ENCODE measurements at places on chromosomes 1 and 21.

GRCh38 chr1:11746795-11747487 lies 11.0 kb downstream of the AGTRAP start:
- no peak for DNase-seq

GRCh38 chr1:77594366-77595112 lies 87.9 kb downstream of the ZZZ3 start:
- DNase-seq: no peak

- no peak for DNase-seq
These were observed 289.4 kb downstream of the ADGRL2 start for GRCh38 chr1:82090104-82090503.

- DNase-seq: no peak
These were observed 1.2 kb downstream of the CHRM3 start for GRCh38 chr1:239387304-239388158.

- DNase-seq: no peak
These were observed 90.3 kb upstream of the DUSP10 start for GRCh38 chr1:221832151-221832550.

- no peak for DNase-seq
These were observed 579.7 kb downstream of the PLA2G4A start for GRCh38 chr1:187408212-187409004.

GRCh38 chr21:17435565-17436543 lies 77.0 kb upstream of the CXADR start:
- DNase-seq: no peak

DNA sequence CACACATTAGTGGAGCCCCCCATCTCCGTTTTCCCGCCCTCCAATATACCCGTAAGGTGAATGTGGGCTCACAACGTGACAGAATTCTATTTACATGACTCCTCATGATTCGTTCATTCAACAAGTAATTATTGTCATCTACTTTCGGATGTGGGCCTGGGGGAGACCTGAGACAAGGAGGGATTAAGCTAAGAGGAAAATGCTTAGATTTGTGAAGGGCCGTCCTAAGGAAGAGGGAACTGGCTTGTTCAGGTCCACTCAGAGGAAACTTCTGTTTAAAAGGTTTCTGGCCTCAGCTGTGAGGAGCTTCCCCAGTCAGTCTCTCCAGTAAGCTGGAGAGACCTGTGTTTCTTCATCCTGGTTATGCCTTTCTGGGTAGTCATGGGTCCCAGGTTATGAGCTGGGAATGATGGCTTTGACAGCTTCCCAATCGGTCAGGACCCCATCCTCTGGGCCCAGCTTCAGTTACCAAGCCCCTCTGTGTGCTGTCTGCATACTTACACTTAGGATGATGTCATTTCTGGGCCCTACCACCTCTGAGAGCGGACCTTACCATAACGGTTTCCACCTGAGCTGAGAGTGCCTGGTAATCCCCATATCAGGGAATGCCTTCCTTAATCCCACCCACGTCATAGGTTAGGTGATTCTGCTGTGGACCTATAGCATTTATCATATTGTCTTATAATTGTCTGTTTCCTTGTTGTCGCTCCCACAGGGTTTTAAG lies 687 bp upstream of the ERI3 start:
- DNase-seq: no peak

GRCh38 chr1:220123889-220124288 lies 30.0 kb downstream of the IARS2 start:
- no peak for DNase-seq

- DNase-seq: no peak
These were observed 51.1 kb downstream of the PHC2 start for GRCh38 chr1:33379631-33380354.

DNA sequence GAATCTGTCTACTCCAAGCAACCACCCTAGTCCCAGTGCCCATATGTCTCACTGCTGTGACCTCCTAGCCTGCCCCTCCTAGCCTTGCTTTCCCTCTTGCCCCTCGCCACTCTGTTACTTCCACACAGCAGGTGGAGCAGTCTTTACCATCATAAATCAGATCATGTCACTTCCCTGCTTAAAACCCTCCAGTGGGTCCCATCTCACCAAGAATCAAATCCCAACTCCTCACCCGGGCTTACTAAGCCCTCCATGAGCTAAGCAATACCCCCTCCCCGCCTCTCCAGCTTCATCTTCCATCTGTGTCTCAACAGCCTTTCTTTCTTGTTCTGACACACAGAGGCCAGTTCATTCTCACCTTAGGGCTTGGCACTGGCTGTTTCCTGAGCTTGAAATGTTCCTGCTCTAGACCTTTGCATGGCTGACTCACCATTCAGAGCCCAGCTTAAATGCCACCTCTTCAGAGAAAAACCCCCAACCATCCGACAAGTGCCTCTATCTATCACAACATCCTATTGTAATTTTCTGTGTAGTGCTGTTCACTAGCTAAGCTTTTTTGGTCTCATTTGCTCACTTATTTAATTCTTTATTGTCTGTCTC lies 22.3 kb downstream of the KNCN start:
- DNase-seq: no peak

GRCh38 chr1:12541274-12542137 lies 76.5 kb downstream of the DHRS3 start:
- DNase-seq: no peak

GRCh38 chr1:215507119-215507518 lies 60.0 kb upstream of the KCTD3 start:
- no peak for DNase-seq

GRCh38 chr1:164983023-164983650 lies 373.4 kb downstream of the LMX1A start:
- DNase-seq: no peak

DNA sequence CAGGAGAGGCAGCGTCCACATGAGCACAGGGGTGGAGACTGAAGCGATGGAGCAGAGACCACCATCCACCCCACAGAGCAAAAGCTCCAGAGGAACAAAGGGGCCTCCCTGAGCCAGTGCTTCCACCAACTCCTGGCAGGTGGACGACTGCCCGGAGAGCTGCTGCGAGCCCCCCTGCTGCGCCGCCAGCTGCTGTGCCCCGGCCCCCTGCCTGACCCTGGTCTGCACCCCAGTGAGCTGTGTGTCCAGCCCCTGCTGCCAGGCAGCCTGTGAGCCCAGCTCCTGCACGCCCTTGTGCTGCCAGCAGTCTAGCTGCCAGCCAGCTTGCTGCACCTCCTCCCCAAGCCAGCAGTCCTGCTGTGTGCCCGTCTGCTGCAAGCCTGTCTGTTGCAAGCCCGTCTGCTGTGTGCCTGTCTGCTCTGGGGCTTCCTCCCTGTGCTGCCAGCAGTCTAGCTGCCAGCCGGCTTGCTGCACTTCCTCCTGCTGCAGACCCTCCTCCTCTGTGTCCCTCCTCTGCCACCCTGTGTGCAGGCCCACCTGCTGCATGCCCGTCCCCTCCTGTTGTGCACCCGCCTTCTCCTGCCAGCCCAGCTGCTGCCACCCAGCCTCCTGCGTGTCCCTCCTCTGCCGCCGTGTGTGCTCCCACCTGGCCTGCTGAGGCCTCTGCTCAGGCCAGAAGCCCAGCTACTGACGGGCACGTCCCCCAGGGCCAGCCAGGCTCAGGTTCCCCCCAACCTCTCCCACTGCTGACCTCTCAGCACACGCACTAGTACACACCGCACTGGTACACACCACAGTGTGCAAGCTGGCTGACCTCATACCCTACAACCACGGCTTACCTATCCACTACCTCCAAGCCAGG lies 5.4 kb downstream of the KRTAP10-12 start:
- DNase-seq: no peak

DNA sequence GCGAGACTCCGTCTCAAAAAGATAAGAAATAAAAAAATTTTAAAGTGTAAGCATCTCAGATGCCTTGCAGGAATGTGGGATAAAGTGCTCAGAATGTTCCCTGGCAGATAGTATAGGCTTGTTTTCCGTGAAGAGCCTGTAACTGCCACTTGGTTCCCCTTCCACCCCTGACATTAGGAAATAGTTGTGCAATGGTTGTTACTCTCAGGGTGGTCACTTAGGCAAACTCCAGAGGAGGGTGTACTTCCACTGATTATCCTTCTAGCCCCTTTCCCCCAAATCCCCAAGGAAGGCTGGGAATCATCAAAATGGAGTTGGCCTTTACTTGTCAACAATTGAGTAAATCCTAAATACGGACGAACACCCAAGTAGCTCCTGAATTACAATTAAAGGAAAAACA lies 10.4 kb downstream of the RPL11 start:
- no peak for DNase-seq

- no peak for DNase-seq
These were observed 899.7 kb downstream of the ADGRL2 start for GRCh38 chr1:82700476-82700875.

GRCh38 chr1:114094675-114095074 lies 59.0 kb downstream of the SYT6 start:
- no peak for DNase-seq

DNA sequence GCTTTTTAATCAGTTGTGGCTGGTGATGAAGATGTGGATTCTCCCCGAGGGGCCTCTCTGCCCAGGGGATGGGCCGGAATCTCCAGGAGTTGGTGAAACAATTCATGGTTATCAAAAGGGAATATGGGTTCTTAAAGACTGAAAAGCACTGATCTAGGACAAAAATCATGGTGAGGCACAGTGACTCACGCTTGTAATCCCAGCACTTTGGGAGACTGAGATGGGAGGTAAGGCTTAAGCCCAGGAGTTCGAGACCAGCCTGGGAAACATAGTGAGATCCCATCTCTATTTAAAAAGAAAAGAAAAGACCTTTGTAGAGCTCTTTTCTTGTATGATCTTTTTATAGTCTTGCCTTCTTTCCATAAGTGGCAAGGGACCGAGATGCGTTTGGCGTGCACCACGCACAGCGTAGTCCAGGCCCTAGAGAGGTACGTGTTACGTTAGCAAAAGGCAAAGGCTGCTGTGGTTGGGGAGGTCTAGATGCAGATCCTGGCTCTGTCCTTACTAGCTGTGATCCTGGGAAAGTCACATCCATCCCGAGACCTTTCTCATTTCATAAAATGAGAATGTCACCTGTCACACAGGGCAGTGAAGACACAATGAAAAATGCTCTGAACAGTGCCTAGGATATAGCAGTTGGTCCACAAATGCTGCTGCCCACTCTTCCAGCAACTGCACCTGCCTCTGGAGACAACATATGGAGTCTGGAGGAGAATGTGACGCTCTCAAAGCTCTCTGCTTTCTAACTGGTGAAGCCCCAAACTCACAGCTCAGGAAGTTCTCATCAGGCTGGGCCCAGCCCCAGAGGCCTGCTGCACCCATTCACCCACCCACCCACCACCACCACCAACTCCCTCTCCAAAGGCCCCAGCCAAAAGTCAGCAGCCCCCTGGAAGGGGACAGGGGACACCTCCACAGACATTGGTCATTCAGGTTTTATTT lies 54.8 kb downstream of the KIF21B start:
- no peak for DNase-seq

DNA sequence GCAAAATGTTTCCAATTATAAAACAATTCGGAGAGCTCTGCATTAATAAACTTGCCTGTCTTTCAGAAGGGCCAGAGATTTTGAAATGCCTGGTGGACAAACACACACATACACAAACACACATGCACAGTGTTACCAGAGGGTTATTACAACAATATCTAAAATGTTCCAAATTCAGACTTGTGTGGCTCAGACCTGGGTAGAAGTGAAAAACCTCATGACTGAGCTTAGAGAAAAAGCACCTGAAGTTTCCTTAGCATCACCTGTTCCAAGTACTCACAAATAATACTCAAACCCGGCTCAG lies 247.9 kb downstream of the FOXD2 start:
- DNase-seq: no peak

GRCh38 chr1:233216009-233216408 lies 79.5 kb downstream of the PCNX2 start:
- no peak for DNase-seq

- peak; percentile 90 for DNase-seq
These were observed 34.6 kb downstream of the TGFBR3 start for GRCh38 chr1:91851130-91852010.

GRCh38 chr1:20355828-20356735 lies 65.4 kb downstream of the VWA5B1 start:
- no peak for DNase-seq

- no peak for DNase-seq
These were observed 61.1 kb upstream of the GNG4 start for GRCh38 chr1:235710687-235711086.

GRCh38 chr1:8764293-8764937 lies 53.0 kb downstream of the RERE start:
- no peak for DNase-seq

DNA sequence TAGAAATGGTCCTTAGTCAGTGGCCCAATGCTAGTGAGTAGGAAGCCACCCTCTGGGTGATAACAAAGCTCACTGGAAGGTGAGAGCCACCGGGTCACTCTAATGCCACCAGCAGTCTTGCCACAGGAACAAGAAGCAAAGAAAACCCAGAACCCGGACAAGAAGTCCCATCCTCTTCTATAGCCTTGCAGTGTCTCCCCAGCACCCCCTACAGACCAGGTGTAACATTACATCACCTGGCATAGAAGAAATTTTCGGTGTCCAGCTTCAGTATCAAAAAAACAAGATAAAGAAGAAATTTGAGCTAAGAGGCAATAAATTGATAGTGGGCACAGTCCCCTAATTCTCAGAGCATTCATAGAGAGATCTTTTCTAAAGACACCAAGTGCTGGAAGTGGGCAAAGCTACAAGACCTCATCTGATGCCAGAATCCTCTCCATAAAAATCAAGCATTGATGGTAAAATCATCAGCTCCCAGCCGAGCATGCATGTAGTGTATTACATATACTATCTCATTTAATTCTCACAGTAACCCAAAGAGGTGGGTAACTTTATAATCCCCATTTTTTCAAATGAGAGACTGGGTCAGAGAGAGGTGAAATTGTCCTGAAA lies 491.0 kb downstream of the MATN1 start:
- no peak for DNase-seq

- no peak for DNase-seq
These were observed 229.8 kb downstream of the CAMTA1 start for GRCh38 chr1:7015022-7015421.

DNA sequence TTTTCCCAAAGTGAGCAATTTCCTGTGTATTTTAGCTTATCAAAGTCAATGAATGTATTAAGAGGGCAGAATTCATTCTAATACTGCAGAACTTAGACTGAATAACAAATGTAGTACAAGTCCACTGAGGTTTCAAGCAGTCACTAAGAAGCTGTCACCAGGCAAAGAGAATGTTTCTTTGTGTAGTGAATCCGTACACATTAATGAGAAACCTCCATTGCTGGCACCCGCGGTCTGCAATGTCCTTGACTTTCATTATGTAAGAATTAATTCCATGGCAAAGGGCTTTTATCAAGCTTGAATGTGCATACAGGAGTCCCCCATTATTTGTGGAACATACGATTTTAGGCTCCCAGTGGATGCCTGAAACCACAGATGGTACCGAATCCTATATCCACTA lies 719.5 kb upstream of the TMPRSS15 start:
- no peak for DNase-seq

GRCh38 chr1:104733866-104734265 lies 984.2 kb downstream of the AMY1C start:
- no peak for DNase-seq

DNA sequence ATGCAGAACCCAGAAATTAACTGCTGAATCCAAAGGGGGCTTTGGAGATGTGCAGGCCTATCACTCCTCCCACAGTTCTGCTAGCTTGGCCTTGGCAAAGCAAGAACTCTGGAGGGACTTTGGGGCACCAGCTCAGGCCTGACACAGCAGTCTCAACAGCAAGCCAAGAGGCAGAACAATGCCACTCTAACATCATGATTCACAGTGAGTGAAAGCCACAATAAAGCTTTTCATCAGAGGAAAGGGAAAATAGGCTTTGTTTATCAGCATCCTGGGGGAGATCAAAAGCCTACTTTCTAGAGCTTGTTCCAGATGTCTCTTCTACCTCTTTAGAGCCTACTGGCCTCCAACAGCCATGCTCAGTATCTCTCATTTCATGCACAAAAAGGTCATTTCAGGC lies 283.4 kb downstream of the KCNH1 start:
- DNase-seq: no peak
